ENCODE measurements at places on chromosomes 1 and 21. TPM values are rescaled to one million over a fixed set of nuclear protein-coding genes. Genes with fewer than 3 reads are reported as not detected.

Gene CNR2
- not detected for total RNA-seq

Gene LRIF1
- total RNA-seq: 11.1 TPM

Gene TDRKH
- total RNA-seq: 3.8 TPM

Gene LCE1D
- total RNA-seq: not detected

Gene DAB1
- total RNA-seq: not detected

Gene LAD1
- total RNA-seq: not detected

Gene TSPEAR
- total RNA-seq: not detected

Gene RXFP4
- total RNA-seq: not detected

Gene GRIK3
- total RNA-seq: not detected

Measured in smooth muscle cell of trachea (primary cell).